ENCODE measurements at places on chromosomes 7 and 10.

- DNase-seq = no peak
These were observed 409.0 kb downstream of the KCNMA1 start for GRCh38 chr10:77228559-77228958.

DNA sequence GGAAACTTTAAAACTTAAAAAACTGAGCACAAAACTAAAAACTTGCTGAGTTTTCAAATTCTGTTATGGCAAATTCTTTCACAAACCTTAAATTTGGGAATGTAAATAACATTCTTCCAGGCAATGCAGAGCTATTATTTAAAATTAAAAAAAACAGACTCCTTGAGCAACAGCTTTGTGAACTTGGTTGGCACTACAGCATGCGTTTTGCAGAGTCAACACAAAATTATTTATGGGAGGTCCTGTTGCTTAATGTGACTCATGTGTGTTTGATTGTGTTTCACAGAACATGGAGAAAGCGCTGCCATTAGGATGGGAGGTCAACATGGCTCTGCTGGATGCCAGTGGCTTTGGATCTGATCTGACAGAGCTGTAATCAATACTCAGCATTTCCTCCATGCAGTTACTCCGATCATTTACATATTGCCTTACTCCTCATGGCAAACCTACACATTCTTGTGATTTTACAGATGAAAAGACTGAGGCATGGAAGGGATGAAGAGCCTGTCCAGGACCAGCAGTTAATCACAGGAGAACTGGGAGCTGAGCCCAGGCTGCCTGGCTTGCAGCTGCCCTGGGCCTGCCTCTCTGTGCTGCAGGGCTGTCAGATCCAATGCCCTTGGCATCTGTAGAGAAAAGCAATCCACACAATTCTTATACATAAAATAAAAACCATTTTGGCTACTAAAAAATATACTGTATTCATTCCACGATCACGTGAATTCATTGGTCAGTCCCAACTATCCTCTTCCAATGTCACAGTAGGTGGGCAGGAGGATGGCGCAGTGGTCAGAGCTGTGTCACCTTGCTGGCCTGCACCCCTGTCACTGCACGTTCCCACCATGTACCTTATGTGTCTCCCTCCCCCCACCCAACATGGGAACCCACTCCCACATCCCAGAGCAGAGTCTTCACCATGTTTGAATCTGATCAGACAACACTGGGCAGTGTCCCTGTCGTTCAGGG, 200.9 kb downstream of the CXCL12 start:
- no peak for DNase-seq

DNA sequence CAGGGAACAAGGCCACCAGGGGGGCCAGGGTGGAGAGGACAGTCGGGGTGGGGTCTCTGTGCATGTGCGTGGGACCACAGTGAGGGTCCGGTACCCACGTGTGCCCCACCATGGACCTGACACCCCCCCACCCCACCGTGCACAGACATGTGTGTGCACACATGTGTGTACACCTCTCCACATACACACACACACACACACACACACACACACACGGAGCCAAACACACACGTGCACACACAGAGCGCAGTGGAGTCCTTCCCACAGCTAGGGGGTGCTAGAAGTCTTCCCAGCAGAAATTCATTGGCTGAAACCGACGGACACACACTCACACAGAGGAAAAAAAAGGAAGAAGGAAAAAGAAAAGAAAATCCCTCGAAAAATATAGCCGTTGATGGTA, 42.8 kb upstream of the GNA12 start:
- DNase-seq = peak; percentile 70

- DNase-seq = no peak
These were observed 33.9 kb downstream of the ASB13 start for GRCh38 chr10:5632446-5632845.

DNA sequence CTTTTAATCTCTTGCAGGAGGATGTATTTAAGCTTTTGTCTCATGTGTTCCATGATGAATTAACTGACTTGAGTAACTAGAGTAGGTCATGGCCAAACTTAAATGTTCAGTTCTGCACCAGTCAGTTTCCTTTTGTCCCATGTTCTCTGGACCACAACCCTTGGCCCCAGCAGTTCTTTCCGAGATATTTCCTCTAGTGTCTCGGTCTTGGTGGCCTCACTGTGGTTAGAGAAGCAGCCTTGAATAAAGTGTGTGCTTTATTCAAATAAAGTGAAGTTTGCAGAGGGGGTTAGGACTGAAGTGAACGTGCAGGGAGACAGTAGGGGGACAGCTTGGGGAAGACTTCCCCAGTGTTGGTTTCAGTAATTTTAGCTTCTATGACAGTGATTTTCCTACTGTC, 9.3 kb downstream of the ZNF212 start:
- DNase-seq = no peak

Data from GM12892 (cell line).